ENCODE measurements at places on chromosomes 7 and 10.

- DNase-seq = no peak
Observed at GRCh38 chr7:29955799-29956486, 33.7 kb downstream of the SCRN1 start.

- DNase-seq = peak; percentile 47
Observed at GRCh38 chr10:17062955-17063484, 66.6 kb downstream of the CUBN start.

DNA sequence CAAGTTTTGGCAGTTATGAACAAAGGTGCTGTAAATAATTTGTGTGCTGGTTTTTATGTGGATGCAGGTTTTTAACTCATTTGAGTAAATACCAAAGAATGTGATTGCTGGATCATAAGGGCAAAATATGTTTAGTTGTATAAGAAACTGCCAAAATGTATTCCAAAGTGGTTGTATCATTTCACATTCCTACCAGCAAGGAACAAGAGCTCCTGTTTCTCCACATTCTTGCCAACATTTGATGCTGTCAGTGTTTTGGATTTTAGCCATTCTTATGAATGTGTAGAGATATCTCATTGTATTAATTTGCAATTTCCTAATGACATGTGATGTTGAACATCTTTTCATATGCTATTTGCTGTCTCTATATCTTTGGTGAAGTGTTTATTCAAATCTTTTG lies 207.3 kb upstream of the LRGUK start:
- DNase-seq = no peak

DNA sequence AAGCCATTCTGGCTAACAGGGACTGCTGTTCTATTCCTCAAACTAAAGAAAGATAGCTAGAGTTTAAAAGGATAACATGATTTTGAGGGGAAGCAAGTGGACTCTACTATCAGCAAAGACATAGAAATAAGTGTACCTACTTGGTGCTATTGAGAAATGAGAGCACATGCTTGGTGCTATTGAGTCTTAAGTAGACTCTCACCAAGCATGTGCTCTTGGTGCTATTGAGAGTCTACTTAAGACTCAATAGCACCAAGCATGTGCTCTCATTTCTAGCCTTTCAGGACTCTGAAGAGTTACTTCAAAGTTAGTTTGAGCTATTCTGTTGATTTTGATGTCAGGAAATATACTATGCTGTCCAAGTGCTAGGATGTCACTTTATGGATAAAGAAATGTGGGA lies 733.0 kb upstream of the ZWINT start:
- DNase-seq = no peak

DNA sequence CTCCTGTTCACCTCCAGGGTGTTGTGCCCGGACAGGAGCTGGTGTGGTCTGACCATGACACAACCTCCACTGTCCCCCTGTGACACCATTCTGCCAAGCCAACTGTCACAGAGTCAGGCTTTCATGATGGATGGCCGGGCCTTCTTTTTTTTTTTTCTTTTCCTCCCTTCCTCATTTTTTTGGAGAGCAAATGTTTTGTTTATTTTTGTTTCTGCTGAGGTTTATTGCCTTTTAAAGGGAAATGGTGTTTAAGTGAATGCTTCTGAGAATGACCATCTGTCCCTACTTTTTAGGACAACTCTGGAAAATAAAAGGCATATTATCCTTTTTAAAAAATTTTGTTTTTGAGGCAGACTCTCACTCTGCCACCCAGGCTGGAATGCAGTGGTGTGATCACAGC lies 115.1 kb upstream of the NPS start:
- DNase-seq = no peak

DNA sequence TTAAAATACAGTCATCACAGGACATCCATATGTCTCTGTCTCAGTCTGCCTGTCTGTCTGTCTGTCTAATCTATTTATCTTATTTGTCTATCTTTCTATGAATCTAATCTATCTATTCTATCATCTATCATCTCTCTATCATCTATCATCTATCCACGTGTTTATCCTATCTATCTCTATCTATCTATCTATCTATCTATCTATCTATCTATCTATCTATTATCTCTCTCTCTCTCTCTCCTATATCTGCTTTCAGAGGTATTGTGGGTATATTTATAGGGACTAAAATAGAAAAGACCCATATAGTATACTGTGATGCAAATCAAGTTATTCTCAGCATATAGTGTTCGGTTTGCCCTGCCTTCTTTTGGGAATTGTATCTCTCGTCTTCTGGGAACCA lies 167.5 kb downstream of the VPS50 start:
- no peak for DNase-seq

GRCh38 chr7:34107276-34107675 lies 201.9 kb downstream of the BMPER start:
- DNase-seq = no peak

GRCh38 chr10:65805993-65806392 lies 1119.8 kb upstream of the LRRTM3 start:
- no peak for DNase-seq

GRCh38 chr7:7408001-7408770 lies 127.5 kb downstream of the COL28A1 start:
- no peak for DNase-seq

- DNase-seq = no peak
Observed at GRCh38 chr7:2520131-2520760, 672 bp downstream of the LFNG start.

DNA sequence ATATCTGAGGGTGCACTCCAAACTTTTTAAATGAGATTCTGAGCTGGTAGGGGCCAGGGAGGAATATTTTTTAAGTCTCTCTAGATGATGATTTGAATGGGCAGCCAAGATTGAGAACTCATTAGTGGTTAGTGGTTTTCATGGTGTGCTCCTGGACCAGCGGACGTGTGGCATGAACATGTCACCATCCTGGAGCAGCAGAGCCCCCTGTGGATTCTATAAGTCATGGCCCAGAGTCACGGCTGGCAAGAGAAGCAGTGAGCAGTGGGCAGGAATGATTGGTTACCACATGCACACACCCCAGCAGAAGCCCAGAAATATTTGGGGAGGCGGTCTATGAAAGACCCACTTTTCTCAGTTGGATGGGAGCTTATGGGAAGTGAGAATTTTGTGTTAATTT lies 21.2 kb upstream of the UCN3 start:
- DNase-seq = no peak

- DNase-seq = no peak
Observed at GRCh38 chr10:119289227-119289920, 82.0 kb downstream of the GRK5 start.

DNA sequence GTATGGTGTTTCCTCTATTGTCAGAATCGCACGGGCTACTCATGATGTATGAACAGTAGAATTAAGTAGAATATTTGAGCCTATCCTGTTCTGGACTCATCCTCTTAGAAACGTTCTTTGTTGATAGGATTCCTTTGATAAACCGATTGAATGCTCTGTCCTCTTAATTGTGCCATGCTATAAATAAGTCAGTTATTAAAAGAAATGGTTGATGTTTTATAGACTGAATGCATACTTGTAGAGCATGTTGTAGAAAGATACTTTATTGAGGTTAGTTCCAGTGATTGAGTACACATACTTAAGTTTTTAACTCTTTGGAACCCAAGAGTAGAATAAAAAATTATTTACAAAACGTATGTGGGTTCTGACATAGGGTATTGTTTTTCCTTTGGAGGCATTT lies 54.9 kb upstream of the HBP1 start:
- no peak for DNase-seq

- DNase-seq = peak; percentile 47
Observed at GRCh38 chr7:73888959-73889358, 28.0 kb downstream of the TMEM270 start.

- no peak for DNase-seq
Observed at GRCh38 chr10:51524041-51524440, 175.4 kb downstream of the CSTF2T start.

- no peak for DNase-seq
Observed at GRCh38 chr7:110974441-110974840, 116.5 kb upstream of the LRRN3 start.

GRCh38 chr10:75401569-75402485 lies at the start of gene ZNF503:
ZNF503 (minus strand) TSS chr10:75401764; CDS start chr10:75401419, 345 bp downstream.
- DNase-seq = peak; percentile 98

GRCh38 chr7:157521061-157521731 lies 184.4 kb downstream of the DNAJB6 start:
- DNase-seq = no peak

DNA sequence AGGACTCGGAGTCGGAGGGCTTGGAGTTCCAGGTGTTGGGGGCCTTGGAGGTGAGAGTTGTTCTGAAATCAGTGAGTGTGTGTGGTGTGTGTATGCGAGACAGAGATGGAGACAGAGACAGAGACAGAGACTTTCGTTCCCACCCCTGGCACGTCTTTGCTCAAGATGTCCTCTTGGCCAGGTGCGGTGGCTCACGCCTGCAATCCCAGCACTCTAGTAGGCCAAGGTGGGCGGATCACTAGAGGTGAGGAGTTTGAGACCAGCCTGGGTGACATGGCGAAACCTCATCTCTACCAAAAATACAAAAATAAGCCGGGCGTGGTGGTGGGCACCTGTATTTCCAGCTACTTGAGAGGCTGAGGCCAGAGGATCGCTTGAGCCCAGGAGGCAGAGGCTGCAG lies 20.0 kb upstream of the LIMK1 start:
- DNase-seq = no peak
